ENCODE measurements at places on chromosomes 5 and 9.

DNA sequence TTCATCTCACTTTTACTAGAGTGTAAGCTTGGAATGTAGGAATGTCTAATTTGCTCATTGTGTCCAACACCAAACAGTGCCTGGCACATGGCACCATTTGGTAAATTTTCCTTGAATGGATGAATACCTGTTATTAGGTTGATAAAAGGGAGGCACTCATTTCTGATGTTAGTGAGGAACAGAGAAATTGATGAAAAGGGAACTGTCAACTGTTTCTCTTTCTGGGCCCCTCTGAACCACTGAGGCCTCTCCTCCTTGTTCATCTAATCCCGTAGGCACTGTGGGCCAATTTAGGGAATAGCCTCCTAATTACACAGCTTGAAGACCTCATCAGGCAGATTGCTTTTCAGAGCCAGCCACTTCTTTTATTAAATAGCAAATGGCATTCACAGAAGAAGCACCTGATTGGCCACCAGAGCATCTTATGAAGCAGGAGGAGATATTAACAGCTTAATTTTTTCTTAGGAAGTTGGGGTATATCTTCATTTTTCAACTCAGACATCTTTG lies 22.6 kb downstream of the MRRF start:
- DNase-seq = no peak

DNA sequence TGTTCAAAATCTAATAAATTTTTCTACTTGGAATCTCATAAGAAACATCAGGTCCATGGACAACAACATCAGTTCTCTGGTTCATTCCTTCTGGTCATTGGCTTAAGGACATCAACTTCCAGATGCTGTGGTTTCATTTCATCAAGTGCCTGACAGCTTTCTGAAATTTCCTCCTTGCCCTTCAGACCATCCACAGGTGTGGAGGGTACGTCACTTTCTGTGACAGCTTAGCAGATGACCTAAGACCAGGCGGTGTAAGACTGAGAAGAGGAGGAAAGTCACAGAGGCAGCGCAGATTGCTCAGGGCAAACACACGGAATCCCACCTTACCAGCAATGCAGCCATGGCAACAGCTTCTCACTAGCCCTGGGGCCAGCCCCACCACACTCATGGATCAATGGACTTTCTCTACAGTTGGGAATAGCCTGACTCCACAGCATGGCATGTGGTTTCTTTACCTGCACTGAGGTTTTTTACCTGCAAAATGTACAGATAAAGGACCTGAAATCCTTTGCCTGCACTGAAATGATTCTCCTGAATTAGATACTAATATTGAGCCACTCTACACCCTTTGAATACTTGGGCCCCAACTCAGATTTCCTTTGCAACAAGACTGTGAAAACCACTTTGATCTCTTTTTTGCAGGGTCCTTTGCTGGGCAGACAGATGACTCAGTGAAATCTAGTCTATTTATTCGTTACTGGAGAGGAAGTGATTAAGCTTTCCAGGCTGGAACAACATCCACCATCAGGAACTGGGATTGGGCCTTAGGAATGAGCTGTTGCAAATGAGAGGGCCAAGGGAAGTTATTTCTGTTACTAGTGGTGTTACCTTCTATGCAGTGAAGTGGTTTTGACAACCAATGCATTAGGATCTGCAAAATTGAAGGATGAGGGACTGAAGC lies 26.9 kb downstream of the TICAM2 start:
- no peak for DNase-seq

GRCh38 chr5:54859316-54859715 lies 126.1 kb downstream of the ESM1 start:
- DNase-seq = no peak

DNA sequence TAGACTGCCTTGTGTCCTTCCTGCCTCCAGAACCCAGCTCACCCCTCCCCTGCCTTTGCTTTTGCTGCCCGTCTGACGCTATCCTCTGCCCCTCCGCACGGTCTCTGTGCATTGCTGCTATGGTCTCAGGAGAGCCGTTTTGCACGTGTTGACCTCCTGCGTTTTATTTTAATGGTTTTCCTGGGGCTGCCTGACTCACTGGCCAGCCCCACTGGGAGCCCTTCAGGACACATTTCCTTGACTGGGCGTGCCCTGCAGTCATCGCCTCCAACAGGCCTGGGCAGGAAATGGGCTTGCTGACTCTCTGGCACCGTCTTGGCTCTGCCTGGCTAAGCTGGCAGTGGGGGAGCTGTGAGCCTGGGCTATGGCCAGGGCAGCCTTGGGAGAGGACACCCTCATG lies 17.9 kb upstream of the ASS1 start:
- DNase-seq = no peak

DNA sequence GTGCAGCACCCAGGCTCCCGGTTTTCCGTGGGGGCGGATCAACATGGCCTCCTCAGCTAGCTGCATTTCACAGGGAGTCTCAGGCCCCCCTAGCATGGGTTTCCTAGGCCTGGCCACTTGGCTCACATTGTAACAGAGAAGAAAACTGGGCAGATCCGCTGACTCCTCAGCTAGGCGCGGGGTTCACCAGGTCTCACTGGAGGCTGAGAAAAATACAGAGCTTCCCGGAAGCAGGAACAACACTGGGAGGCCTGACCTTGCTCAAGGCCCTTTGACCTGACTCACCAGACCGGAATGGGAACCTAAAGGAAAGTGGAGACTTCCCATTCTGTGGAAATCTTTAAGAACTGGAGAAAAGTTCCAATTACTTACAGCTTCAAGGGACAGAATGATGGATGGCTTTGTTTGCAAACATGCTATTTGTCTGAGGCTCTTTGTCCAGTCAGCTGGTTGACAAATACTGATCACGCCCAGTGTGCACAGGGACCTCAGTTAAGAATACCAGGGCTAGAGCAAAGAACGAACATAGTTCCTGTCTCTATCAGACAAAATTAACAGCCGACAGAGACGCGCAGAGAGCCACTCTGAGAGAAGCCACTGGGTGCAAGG lies 88.7 kb upstream of the LRRTM2 start:
- DNase-seq = no peak

DNA sequence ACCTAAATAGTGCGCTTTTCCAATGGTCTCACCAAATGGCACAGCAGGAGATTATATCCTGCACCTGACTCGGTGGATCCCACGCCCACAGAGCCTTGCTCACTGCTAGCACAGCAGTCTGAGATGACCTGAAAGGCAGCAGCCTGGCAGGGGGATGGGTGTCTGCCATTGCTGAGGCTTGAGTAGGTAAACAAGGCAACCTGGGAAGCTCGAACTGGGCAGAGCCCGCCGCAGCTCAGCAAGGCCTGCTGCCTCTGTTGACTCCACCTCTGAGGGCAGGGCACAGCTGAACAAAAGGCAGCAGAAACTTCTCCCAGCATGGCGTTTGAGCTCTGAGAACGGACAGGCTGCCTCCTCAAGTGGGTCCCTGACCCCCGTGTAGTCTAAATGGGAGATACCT lies 18.1 kb upstream of the ABLIM3 start:
- no peak for DNase-seq

DNA sequence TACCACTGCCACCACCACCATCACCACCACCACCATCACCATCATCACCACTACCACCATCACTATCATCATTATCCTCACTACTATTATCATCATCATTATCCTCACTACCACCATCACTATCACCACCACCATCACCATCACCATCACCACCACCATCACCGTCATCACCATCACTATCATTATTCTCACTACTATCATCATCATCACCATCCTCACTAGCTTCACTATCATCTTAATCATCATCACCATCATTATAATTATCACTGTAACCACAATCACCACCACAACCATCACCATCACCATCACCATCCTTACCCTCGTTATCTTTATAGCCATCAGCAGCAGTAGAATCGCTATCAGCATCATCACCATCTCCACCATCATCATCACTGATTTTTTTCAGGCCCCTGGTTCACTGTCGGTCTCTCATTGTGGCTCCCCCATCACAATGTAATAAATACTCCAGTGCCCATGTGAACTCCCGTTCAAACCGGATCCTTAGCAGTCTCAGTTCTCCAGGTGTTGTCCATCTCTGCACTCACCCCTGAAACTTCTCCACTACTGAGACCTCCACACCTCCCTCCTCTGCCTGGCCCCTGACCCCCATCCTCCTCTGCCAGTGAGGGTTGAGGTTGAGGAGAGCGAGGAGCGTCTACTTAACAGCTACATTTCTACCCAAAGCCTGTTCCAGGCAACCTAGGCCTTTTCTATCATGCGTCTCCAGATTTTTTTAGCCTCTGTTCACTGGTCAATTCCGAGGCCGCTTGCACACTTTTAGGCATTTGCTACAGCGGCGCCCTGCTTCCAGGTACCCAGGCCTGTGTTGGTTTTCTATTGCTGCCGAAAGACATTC lies 238.2 kb downstream of the PBX3 start:
- no peak for DNase-seq

DNA sequence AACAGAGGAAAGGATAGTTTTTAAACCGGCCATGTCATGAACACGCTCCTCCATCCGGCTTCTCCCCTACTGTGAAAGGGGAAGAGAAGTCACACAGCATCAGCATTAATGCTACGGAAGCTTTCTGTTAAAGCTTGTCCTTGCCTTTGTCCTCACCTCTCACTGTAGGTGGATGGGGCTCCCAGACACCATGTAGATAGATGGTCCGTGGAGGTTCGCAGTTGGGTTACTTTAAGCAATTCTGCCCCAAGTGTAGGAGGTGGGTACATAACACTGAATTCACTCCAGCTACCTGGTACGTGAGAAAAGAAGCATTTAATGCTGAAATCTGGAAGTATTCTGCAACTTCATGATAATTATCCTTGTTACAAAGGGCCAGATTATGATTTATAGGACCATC lies 165.8 kb downstream of the BAAT start:
- no peak for DNase-seq

GRCh38 chr5:135445306-135445985 lies 1.7 kb downstream of the DCANP1 start:
- no peak for DNase-seq

DNA sequence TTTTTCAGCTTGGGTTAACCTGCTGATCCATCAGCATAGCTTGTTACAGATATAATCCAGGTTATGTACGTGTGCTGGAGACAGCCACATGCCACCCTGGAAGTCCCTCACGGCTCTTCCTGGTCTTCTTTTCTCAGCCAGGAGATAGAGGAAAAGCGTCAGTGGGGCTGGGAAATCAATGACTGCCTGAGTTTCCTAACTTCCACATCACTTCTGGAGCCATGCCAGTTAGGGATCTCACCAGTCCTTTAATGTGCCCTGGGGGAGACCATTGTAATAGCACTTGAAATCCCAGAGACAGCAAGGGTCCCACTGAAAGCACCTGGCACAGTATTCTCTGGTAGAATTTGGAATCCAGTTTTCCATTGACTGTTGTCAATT lies 29.2 kb downstream of the ANXA2R start:
- DNase-seq = no peak

GRCh38 chr5:96282020-96282419 lies 151.0 kb downstream of the PCSK1 start:
- DNase-seq = no peak

- DNase-seq = no peak
Measured at GRCh38 chr9:93463638-93464248, 10.4 kb upstream of the FAM120AOS start.

DNA sequence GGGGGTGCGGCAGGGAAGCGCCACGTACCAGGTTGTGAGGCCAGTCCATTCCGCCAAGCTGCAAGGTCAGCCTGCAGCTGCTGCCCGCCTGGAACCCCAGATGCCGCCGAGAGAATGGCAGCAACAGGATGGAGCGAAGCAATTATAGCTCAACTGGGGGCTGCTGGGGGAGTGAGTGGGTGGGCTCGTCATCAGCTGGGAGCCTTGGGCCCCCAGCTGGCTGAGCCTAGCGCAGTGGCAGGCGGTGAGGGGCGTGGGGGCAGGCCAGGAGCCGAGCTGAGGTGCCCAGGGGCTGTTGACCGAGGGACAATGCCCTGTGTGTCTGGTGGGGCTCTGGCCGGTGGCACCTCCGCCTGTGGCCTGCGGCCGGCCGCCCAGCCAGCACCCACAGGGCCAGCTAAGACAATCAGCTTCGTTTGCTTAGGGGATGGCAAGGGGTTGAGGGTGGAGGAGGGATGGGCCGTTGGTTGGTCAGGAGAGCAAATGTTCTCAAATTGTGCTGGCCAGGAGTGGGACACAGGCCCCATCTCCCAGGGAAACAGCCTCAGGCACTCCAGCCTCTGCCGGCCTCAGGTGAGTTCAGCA lies at the start of gene IL17B:
Gene IL17B, minus strand, starts transcription at position 116 of the 585 bp plus-strand sequence. Its CDS starts 67 bp downstream, at position 49.
- DNase-seq = no peak

DNA sequence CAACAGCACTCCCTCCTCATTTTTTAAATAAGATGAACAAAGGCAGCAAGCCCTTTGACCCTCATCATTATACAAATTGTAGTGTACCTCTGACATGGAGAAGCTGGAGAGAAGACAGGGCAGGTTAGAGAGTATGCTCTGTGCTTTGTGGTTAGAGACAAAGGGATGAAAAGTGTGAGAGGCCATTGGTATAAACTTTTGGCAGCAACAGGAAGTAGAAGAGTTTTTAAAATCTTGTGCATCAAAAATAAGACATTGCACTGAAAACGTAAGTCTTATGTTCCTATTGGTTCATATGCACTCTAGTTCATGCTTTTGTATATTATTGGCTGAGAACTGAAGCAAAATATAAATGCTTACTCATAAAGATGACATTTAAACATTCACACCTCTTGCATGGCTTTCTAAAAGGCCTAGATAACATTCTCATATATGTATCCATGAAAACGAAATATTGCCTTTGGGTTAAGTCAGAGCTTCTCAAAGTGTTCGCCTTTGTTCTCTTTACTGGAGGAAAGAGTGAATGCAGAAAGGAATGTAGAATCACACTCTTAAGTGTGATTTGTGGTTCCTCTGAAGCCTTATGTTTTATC lies 158.0 kb downstream of the PALM2AKAP2 start:
- DNase-seq = no peak

- DNase-seq = no peak
Measured at GRCh38 chr5:42250-42649, 49.7 kb upstream of the PLEKHG4B start.

DNA sequence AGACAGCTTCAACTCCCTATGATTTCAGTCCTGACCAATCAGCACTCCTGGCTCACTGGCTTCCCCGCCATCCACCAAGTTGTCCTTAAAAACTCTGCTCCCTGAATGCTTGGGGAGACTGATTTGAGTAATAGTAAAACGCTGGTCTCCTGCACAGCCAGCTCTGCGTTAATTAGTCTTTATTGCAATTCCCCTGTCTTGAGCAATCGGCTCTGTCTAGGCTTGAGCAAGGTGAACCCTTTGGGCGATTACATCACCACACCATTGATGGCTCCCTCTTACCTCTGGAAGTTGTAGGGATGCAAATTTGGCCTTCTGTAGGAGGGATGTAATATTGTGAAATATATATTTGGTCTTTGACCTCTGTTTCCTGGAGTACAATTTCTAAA lies 2.9 kb upstream of the SLC23A1 start:
- no peak for DNase-seq

- no peak for DNase-seq
Measured at GRCh38 chr9:87853302-87853701, 29.4 kb upstream of the SPATA31E1 start.

- no peak for DNase-seq
Measured at GRCh38 chr5:109566361-109566760, 123.4 kb upstream of the MAN2A1 start.

GRCh38 chr5:27855491-27855890 lies 817.1 kb upstream of the CDH9 start:
- DNase-seq = no peak

GRCh38 chr9:135461936-135462335 lies 17.6 kb upstream of the PPP1R26 start:
- DNase-seq = no peak
